Psoas muscle (tissue), 8 donors: ENCODE measurements at places on chromosomes 3 and 15. TPM values are rescaled to one million over a fixed set of nuclear protein-coding genes. Genes with fewer than 3 reads are reported as not detected.

- DNase-seq: no peak
Measured at GRCh38 chr3:184737063-184737462, 25.2 kb upstream of the MAGEF1 start.

DNA sequence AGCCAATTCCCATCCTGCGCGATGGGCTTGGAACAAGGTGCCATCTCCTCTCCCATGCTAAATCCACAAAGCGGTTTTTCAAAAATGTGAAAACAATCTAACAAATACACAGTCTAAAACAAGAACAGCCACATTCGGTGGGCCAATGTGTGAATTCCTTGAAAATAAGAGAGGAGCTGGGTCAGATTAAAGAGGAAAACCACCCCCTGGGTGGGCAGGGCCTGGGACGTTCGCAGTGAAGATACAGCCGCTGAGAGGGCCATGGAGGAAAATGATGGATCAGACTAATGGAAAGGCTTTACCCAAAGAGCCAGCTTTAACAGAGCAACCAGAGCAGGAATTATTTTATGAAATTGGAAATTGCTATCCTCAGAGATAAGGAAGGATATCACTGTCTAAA is 27.4 kb downstream of the PRR20G start:
- no peak for DNase-seq

DNA sequence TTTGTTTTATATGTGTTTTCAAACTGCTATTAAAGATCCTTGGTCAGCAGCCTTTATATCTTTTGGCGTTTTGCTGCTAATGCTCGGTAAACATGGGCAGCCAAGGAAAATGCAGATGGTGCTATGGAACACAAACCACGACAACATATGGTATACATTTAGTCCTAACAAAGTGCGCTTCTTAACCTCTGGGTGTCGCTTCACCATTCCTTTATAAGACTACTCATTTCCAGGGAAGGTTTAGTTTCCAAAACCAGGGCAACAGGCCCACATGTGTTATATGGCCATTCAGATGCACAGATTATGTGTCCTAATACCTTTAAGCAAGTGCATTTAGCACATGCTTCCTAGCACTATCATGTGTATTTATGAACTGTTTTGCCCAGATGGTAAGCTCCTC is 14.7 kb downstream of the SHOX2 start:
- no peak for DNase-seq

- DNase-seq: peak; percentile 86
Measured at GRCh38 chr3:138329127-138329983, at the start of gene NME9. Gene NME9, minus strand, starts transcription at chr3:138329851. Its CDS starts 516 bp downstream, at chr3:138329335.

- no peak for DNase-seq
Measured at GRCh38 chr3:59867185-59868002, 817.6 kb upstream of the CFAP20DC start.

GRCh38 chr3:45056608-45057301 is 30.7 kb downstream of the CLEC3B start:
- no peak for DNase-seq

GRCh38 chr3:24184528-24185176 is 239.6 kb downstream of the NR1D2 start:
- DNase-seq: no peak

- DNase-seq: no peak
Measured at GRCh38 chr15:55916666-55917409, 76.6 kb downstream of the NEDD4 start.

DNA sequence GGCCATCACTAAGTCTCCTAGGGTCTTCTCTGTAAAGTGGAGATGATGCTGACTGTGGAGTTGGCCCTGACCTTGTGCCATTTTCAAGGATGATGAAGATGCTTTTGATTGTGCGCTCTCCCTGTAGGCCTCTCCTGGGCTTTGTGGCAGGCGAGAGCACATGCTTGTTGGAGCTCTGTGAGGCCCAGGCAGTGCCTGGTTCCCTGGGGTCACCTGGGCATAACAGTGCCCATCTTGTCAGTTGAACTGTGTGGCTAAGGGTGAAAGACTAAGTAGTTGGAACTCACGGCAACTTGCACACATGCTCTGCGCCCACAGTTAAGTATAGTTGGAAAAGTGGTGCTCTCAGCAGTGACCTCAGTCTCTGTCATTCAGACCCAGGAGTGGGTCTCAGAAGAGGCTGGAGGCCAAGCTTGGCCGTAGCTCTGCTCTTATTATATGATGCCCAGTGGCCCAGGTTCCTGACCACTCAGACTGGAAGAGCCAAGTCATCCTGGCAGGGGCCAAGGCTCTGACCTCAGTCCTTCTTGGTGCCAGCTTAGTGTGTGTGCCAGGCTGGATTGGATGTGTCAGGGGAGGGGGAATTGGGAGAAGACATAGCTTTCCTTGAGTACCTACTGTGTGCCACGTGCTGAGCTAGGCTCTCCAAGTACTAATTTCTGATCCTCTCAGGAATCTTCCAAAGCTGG is 154.6 kb downstream of the EEFSEC start:
- no peak for DNase-seq

- no peak for DNase-seq
Measured at GRCh38 chr15:28060005-28060404, 39.1 kb downstream of the OCA2 start.

CMTM6 gene
- polyA plus RNA-seq: 5.5 TPM

SKOR1 gene
- polyA plus RNA-seq: 0.06 TPM

CHL1 gene
- 0.47 TPM for polyA plus RNA-seq

RPL29 gene
- 2,395 TPM for polyA plus RNA-seq
